Stimulated activated CD8-positive, alpha-beta memory T cell treated with anti-CD3 and anti-CD28 coated beads, Interleukin-4, amount 100 ng/mL, for 1 hour (primary cell): ENCODE measurements at places on chromosomes 12 and 14.
A peak's percentile ranks its signal among the peaks of the same experiment; 100 is the strongest.

DNA sequence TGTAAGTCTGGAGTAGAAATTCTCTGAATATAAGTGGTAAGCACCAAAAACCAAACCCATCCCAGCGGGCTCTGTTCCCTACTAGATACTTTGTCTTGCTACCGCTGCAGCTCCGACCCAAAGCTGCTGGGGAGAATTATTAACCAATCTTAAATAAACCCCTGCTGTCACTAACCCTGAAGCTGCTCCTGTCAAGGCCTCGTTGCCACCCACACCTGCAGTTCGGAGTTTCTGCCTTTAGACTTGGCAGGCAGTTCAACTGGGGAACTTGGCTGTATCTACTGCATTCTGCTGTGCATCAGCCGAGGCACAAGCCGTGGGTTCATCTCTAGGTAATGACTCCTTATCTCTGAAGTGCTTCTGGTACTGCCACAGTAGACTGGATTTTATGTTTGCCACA lies 55.5 kb downstream of the PPM1A start:
- no peak for DNase-seq

GRCh38 chr14:79638672-79639266 lies 572.5 kb downstream of the DIO2 start:
- DNase-seq = no peak

DNA sequence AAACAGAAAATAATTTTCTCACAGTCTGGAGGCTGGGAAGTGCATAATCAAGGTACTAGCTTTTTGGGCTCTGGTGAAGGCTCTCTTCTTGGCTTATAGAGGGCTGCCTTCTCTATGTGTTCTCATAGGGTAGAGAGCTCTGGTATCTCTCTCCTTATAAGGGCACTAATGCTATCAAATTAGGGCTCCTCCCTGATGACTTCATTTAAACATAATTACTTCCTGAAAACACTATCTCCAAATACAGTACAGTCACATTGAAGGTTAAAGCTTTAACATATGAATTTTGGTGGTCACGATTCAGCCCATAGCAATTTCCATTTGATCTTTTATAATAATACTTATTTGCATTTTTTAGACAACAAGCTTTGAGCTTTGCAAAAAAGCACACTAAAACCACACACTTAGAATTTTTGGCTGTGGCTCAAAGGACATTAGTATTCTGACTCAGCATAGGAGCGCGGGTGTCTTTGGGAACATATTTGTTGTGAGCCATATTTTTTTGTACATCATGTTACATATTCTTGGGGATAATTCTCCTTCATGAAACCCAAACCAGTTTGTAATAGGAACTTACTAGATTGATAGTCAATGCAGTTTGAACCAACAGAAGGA lies 808.1 kb upstream of the FBXO33 start:
- DNase-seq = no peak

- DNase-seq = no peak
These were observed 3.4 kb upstream of the CDH24 start for GRCh38 chr14:23060536-23061260.

GRCh38 chr14:34676516-34677211 lies 37.7 kb downstream of the CFL2 start:
- DNase-seq = no peak

- DNase-seq = no peak
These were observed 51.4 kb downstream of the WASHC3 start for GRCh38 chr12:102010265-102010994.

GRCh38 chr12:61798778-61799177 lies 461.4 kb upstream of the USP15 start:
- DNase-seq = no peak

DNA sequence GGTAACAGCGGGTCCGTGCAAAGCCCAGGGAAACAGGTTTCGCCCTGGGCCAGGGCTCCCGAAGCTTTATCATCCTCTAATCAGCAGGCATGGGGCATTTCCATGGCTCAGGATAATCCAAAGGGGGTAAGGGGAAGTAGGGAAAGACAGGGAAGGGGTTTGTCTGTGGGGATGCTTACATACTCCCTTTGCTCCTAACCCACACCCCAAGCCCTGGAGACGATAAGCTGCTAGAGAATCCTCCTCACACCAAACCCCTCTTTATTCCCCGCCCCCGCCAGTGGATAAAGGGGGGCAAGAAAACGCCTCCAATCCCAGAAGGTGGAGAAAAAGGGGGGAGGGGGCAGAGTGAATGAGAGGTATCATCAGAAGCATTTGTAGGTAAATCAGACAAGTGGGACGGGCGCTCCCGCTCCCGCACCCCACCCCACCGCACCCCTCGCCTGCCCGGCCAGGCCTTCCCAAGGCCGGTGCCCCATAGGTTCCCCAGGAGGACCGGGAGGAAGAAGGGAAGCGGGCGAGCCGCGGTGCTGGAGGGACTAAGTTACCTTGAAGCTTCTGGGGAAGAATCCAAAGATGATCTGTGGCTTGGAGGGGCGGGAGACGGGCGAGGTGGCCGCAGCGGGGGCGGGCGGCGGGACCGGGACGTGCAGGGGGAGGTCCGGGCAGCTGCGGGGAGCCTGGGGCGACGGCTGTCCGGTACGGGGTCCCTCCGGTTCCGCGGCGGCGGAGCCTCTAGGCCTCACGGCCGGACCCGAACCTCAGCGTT lies 762 bp downstream of the PPP2R5E start:
- no peak for DNase-seq

GRCh38 chr12:49874142-49874897 lies 29.4 kb downstream of the FAIM2 start:
- no peak for DNase-seq

DNA sequence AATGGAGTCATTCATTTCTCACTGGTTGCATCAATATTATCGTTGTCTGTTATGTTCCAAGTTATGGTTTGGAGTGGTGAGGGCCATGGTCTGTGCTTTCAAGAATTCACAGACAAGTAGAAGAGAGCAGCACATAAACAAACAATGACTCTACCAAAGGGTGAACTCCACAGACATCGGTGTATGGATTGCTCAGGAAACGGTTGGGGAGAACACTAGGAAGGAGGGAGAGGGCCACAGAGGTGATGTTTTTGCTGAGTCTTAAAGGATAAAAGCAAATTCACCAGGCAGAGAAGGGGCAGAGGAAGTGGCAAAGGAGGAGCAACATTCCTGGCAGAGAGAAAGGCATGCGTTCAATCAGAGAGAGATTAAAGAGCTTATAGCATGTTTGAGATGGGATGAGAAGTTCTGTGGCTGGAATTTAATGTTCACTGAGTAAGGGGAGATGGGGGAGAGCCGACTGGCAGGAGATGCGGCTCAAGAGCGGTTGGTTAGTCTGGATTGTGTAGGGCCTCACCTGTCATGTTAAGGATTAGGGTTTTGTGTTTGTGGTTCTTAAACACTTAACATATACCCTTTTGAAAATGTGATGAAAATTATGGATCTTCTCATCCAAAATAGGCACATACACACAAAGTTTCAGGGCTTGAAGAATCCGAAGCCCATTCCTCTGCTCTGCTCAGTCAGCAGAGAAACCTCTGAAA lies 42.3 kb upstream of the FRMD6 start:
- no peak for DNase-seq

- DNase-seq = no peak
These were observed 402 bp downstream of the LMNTD1 start for GRCh38 chr12:25552681-25553080.

DNA sequence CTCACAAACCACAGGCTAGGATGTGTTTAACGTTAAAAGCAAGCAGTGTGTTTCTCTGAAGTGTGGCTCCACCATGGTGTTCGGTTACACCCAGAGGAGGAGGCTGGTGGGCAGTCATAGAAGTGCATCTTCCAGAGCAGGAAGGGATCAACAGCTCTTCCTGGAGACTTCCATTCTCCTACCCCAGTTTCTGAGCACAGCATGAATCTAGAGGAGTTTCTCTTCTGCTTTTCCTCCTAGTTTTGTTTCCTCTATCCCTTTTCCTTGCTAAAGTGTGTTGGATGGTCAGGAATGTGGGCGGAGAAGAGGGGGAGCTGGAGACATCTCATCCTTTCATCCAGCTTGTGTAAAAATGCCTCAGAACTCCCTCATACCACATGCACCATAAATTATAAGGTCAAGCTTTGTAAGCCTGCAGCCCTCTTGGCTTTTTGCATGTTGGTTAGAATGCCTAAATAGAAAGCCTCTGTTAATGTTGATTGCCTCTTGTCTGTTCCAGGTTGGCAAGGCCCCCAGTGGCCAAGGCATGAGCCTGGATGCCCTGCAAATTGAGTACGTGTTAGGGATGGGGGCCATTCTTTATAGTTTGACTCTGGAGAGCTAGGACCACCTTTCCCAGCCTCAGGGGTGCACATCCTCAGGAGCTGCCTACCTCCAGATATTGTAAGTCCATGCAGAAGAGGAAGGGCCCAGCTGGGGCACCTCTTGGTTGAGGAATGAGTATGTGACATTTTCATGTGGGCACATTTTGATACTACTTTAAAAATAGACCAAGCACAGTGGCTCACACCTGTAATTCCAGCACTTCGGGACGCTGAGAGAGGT lies 4.0 kb upstream of the CKAP4 start:
- no peak for DNase-seq

DNA sequence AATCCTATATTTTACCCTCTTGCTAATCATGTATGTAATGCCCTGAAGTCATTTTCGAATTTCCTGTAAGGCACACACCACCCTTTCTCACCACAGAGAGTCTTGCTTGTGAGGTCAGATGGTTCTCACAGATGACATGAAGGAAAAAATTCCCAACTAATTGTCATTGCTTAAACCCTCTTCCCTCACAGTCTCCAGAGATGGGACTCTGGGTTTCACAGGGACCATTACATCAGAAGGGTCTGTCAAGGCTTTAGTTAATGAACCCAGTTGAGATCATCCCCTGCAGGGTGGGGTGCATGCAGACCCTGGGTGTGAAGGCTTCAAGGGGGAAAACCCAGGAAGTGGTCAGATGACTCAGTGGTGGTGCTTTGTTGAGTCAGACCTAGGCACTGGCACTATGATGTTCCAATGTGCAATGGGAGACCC lies 229.6 kb downstream of the BCAT1 start:
- DNase-seq = peak; percentile 2

DNA sequence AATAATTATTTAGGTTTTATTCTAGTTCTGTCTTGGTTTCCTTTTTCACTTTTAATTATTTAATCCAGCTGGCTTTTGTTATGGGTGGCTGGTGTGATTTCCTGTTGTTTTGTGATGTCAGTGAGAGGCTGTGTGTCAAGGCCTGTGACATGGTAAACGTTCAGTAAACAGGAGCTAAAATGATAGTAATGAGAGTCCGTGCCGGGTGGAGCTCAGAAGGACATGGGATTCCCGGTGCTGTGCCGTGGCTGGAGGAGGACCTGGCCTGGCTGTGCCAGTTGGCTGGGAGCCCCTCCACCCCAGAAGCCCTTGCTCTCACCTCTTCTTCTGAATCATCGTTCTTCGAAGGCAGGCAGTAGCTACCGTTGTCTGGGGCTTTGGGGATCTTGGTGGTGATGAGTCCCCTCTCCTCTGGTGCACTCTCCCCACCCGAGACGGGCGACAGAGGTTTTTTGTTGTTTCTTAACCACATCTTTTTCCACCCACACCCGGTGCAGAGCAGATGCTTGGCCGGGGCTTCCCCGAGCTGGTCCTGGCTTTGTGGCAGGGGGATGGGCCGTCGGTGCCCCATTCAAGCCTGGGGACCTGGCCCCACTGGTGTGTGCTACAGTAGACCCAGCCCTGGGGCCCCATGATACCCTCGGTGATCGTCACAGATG lies 29.1 kb downstream of the SH2B3 start:
- DNase-seq = peak; percentile 76

DNA sequence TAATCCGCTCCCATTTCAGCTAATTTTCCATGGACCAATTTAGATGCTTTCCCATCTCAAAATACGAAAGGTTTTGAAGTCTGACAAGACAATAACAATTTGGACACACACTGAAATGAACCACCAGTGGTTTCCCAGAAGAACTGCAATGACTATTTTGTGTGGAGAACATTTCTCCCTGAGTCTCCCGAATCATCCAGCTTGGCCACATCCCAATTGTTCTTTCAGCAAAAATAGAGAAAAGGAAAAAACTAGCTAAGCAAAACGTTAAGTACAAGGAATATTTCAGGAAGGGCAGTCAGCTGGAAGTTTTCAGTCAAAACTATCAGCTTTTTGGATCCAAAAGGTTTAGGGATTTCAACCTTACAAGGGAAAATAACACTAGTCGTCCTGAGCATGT lies 390.6 kb downstream of the KCNH5 start:
- DNase-seq = no peak

GRCh38 chr12:119202544-119202943 lies 23.8 kb downstream of the HSPB8 start:
- no peak for DNase-seq

DNA sequence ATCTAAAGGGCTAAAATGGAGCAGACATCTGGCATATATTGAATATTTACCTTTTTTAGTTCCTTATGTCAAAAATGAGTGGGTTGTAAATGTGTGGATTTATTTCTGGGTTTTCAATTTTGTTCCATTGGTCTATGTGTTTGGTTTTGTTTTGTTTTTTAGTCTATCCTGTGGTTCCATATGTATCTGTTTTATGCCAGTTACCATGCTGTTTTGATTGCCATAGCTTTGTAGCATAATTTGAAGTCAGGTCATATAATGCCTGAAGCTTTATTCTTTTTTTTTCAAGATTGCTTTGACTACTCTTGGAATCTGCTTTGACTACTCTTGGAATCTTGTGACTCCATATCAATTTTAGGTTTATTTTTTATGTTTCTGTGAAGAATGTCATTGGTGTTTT lies 133.2 kb downstream of the MIPOL1 start:
- no peak for DNase-seq

DNA sequence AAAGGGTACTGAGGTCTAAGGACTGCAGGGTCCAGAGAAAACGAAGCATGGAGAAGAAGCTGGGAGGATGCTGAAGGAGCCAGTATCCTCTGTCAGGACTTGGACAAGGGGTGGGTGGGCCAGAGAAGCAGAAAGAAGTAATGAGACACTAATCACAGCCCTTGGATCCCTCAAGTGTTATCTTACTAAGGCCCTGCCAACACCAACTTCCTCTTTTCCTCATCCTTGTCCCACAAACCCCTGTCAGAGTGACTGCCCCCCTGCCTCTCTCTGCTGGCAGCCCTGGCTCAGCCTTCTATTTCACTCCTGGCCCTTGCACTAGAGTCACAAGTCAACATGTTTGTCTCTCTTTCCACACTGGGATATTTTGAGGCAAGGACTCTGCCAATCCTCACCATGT lies 3.8 kb upstream of the ASIC1 start:
- no peak for DNase-seq

GRCh38 chr14:59870277-59871165 lies at the start of gene RTN1:
TSS of gene RTN1 (minus strand) at chr14:59870776. CDS start at chr14:59870630, 146 bp downstream.
- no peak for DNase-seq

DNA sequence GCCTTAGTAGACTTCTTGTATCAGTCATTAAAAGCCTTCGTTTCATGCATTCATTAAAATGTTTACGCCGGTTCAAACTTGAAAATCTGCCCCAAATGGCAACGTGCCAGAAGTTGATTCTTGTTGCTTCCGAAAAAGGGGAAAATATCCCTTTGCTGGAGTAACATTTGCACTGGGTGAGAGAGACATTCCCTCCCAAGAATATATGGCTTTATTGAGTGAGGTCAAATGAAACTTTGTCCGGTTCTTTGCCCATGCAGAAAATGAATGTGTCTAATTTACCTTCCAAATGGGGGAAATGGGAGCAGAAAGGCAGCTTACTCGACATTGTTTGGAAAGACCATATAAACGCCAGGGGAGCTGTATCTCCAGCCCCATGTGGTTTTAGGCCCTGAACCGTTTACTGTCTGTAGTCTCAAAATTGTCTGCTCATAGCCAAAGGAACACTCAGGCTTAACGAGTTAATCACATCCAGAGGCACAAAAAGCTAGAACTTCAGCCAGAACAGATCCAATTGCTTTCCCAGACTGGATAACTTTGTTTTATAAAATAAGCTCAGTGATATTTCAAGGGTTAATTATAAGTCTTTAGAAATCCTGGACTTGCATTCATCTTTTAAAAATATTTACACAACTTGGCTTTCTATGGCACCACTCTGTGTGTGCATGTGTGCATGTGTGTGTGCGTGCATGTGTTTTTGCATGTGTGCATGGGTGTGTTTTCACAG lies 2.9 kb upstream of the EMP1 start:
- DNase-seq = no peak
